Nucleus accumbens (tissue), 56 donors: ENCODE measurements at places on chromosomes 5 and 9.

DNA sequence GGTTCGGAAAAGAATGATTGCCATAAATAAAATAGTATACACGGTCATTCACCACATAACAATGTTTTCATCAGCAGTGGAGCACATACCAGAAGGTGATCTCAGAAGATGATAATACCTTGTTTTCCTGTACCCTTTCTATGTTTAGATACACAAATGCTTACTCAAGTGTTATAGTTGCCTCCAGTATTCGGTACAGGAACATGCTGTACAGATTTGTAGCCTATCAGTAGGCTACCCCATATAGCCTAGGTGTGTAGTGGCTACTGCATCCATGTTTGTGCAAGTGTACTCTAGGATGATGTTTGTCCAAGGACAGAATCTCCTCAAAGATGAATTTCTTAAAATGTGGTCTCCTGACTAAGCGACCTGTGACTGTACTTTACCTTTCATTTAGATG is 59.2 kb downstream of the ICE1 start:
- no peak for DNase-seq

DNA sequence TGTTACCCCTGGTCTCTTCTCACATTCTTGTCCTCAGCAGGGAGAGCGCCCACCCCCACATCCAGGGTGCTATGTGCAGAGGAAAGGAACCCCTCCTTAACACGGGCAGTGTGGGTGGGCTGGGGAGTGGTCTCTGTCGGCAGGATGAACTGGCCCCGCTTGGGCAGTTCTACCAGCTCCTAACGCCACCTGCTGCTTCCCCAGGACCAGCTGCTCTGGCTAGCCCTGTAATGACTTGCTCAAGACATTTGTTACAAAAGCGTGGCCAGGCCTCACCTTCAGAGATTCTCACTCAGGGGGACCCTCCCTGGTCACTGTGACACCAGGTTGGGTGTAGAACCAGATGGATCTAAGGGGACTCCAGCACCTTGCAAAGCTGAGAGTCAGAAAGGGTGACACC is 82.4 kb downstream of the HMCN2 start:
- no peak for DNase-seq

DNA sequence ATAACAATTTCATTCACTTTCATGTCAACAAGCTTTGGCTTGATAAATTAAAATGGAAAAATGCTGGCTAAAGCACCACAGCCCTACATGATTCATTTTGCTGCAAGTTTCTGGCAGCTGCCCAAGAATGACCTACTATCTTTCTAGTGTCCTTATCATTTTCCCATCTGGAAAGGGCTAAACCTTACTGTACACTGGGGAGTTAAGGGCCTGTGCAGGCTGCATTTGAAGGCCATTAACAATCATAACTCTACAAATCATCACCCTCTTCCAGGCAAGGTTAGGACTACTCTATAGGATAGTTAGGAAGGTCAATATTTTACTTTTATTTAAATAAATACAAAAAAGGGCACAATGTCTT is 579.7 kb upstream of the ZNF608 start:
- DNase-seq: no peak

- no peak for DNase-seq
Observed at GRCh38 chr5:22611327-22611726, 241.8 kb downstream of the CDH12 start.

DNA sequence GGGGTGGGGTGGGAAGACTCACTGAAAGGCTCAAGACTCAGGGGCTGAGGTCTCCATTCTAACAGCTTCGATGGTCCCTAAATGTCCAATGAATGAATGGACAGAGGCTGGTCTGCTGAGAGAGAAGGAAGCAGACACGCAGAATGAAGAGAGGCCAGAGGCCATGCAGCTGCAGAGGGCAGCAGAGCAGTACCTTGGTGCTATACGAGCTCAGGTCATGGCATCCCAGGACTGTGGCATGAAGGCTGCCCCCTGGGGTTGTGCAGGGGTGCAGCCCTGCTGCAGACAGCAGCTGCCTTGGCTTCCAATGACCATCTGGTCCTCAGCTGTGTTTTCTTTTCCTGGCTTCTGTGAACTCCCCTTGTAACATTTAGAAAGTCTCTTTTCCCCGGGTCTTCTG is 15.2 kb upstream of the CORO2A start:
- no peak for DNase-seq

DNA sequence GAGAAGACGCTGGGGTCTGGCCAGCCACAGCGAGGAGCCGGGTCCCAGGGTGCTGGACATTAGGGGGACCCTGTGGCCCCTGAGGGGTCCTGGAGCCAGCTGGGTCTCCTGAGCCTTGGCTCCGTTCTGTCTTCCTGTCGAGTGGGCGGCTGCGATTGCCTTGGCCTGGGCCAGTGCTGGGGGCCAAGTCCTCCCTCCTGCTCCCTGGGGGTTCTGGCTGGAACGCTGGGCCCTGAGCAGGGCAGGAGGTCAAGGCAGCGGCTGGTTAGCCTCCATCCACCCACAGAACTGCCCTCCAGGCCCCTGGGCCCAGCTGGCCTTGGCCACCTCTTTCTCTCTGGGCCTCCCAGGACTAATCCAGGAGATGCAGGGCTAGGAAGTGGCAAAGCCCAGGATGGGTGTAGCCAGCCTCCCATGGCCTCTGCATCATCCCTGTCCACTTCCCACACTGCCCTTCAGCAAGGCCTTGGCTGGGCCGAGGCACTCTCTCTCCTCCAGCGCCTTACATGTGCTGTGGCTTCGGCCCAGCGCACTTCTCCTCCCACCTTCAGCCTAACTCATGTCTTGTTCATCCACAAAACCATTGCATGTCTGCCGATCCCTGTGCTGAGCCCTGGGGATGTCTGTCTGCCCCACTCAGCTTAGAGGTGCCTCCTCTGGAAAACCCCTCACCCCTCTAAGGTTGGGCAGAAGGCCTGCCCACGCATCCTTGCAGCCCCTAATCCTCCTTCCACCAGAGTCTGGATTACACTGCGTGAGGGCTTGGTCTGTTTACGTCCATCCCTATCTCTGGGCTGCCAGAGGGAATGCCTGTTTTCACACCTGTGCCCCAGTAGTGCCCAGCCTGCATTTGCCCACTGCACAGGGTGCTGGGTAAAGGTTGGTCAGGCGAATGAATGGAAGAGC is 5.0 kb downstream of the LAMC3 start:
- no peak for DNase-seq

- no peak for DNase-seq
Observed at GRCh38 chr5:115349001-115349817, 52.8 kb upstream of the CCDC112 start.

DNA sequence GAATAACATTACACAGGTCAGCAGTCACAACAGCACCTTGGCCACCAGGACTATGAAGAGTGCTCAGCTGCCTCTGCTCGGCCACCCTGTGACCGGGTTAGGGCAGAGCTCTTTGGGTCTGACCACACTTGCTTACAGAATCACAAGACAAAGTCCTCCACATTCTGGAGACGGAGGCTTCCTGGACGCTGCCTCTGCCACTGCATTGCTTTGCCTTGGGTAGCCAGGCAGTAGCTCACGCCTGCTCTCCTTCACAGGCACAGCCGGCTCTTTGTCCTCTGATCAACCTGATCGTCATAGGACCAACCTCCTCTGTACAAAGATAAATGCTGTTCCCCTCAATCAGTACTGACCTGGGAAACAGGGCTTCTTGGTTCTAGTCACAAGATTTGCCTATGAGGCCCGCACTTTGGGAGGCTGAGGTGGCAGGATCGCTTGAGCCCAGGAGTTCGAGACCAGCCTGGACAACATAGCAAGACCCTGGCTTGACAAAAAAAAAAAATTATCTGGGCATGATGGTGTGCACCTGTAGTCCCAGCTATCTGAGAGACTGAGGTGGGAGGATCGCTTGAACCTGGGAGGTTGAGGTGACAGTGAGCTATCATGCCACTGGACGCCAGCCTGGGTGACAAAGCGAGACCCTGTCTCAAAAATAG is 128.4 kb upstream of the IER5L start:
- no peak for DNase-seq

DNA sequence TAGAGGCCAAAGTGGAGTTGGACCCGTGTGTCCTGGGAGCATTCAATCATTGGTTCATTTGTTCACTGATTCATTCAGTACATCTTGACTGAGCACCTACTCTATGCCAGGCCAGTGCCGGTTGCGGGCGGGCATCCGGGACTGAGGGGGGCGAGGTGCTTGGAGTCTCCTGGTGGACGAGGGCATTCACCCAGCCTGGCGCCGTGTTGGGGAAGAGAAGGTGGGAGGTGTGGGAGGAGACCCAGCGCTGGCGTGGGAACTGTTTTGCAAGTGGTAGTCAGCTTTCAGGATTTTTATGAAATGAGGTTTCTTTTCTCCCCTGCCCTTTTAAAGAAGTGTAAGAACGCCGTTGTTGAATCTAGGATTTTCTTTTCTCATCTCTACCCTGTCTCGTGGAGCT is 37.2 kb downstream of the NCS1 start:
- DNase-seq: no peak

GRCh38 chr9:114735704-114736103 is 53.7 kb upstream of the TEX48 start:
- no peak for DNase-seq

- no peak for DNase-seq
Observed at GRCh38 chr9:1440256-1440655, 390.1 kb downstream of the DMRT2 start.

- no peak for DNase-seq
Observed at GRCh38 chr9:36163786-36164170, 5.4 kb upstream of the CCIN start.

DNA sequence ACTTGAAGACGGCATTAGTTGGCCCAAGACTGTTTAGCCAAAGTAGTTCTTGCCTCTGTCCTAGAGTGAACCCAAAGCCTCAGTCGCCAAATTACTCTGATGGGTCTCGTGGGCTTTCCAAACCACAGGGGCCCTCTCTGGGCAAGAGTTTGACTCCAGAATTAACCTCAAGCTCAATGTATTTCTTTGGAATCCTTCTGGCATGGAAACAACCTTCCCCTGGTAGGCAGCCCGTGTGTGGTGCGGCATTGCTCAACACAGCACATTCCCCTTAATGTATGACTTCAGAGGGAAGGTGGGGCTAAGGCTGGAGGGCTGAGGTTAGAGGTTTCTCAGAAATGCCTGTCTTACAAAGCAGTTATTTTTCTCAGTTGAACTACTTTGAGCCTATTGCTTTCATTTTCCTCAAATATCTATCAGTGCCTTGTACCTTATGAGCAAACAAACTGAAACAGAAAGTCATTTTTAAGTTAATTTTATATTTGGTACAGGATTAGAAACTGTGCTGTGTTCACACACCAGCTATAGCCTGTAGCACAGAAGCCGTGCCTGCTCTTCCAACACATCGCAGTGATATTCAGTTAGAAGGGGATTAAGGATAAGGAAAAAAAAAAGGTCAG is 123.9 kb upstream of the HAPLN1 start:
- DNase-seq: no peak

DNA sequence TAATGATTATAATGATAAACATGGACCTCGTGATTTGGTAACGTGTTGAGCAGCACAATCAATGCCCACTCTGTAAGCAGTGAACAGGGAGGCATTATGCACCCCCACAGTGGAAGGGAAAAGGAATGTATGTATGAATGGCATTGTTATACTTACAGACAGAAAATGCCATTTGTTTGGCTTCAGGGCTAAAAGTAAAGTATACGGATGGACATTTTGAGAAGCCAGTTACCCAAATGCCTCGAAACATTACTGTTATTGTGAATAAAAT is 260.2 kb upstream of the PPP1R2B start:
- DNase-seq: no peak

GRCh38 chr9:89080193-89080592 is 88.9 kb downstream of the S1PR3 start:
- DNase-seq: no peak

GRCh38 chr9:72911816-72912215 is 41.0 kb downstream of the ALDH1A1 start:
- no peak for DNase-seq

DNA sequence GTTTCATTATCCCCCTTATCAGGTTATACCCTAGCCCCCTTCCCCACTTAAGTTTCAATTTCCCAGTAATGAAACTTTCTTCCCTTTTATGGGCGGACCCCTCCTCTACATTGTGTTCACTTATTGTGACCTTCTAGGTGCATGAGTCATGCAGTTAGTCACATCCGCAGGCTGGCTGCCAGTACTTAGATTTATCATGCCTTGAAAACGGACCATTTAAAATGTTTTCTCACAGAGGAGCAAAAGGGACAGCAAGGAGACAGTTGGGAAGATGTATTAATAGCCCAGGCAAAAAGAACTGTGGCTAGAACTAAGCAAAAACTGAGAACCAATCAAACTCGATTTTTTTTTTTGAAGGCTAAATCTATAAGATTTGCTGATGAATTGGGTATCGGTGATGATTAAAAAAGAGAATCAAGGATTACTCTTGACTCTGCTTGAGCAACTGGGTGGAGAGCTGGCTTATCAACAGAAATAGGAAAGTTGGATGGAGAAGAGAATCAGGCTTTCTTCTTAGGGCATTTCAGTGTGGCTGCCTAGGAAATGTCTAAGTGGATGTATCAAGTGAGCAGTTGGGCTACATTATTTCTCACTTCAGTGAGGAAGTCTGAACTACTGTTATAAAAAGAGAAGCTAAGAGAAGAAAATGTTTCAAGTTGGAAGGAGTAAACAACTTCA is 615.0 kb downstream of the HINT1 start:
- no peak for DNase-seq
